ENCODE measurements at places on chromosomes 11 and 22.

- no peak for DNase-seq
Observed at GRCh38 chr11:2489083-2489482, 44.3 kb downstream of the KCNQ1 start.

DNA sequence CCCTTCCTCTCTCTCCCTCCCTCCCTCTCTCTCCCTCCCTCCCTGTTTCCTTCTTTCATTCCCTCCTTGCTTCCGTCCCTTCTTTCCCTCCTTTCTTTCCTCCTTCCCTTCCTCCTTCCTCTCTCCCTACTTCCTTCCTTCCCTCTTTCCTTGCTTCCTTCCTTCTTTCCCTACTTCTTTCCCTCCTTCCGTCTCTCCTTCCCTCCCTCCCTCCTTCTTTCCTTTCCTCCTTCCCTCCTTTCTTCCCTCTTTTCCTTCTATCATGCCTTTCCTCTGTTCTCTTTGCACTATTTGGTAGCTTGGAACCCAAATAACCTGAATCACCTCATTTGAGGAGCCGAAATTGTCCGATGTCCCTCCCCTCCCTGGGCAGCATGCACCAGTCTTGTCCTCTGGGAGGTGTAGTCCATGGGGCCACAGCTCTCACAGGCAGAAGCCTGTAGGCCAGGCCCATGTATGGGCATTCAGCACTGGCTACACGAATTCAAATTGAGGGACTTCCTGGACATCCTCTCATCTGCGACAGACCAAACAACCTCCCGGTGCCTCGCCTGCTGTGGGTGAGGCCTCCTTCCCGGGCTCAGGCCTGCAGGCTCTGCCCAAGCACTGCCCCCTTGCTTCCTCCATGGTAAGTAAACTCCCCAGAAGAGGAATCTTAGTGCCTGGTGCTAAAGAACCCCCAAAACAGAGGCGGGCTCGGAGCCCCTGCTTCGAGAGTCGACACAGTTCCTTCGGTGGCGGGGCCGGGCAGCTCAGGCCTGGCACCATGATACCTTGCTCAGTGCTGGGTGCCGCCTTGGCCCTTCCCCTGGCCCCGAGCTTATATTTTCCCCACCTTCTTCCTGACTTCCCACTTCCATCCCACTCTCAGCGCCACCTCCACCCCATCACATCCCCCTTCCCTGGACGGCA, 454.1 kb upstream of the CADM1 start:
- DNase-seq = no peak

- DNase-seq = no peak
Observed at GRCh38 chr11:40292721-40293508, 1166.5 kb downstream of the LRRC4C start.

DNA sequence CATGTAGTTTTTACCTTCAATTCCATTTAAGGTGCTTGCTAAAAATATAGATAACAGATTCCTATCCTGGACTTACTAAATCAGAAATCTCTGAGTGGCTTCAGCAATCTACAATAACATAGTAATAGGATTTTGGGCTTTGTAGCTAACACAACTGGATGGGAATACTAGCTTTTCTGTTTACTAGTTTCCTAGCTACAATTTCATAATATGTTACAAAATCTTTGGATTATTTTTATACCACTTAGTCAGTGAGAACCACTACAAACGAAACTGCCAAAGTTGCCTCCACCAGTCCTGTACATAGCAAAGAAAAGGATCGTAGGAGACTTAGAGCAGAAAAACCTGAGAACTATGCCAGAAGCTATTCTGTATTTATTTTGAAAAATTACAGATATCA, 87.7 kb upstream of the ANO3 start:
- no peak for DNase-seq

Measured in central memory CD4-positive, alpha-beta T cell (primary cell).